Activated CD4-positive, alpha-beta T cell treated with anti-CD3 and anti-CD28 coated beads for 48 hours (primary cell): ENCODE measurements at places on chromosomes 11 and 22.

- no peak for DNase-seq
Measured at GRCh38 chr11:34909955-34910354, 6.2 kb downstream of the APIP start.

- no peak for DNase-seq
Measured at GRCh38 chr22:33357981-33358399, 299.8 kb upstream of the SYN3 start.

DNA sequence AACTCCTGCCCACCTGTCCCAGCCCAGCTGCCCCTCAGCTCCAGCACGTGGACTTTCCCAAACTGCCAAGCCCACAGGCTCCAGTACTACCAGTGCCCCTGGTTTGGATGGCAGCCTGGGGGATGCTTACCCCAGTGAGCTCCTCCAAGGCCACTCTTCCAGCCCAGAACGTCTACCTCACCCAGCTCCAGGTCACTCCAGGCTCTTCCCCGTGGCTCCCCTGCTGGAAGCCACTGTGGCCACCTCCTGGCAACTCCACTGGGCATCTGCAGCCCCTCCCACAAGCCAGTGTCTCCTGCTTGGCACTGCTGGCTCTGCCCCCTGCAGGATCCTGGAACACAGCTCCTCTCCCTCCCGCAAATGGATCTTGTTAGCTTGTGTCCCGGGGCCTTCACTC is 29.3 kb downstream of the LMO1 start:
- DNase-seq = no peak

DNA sequence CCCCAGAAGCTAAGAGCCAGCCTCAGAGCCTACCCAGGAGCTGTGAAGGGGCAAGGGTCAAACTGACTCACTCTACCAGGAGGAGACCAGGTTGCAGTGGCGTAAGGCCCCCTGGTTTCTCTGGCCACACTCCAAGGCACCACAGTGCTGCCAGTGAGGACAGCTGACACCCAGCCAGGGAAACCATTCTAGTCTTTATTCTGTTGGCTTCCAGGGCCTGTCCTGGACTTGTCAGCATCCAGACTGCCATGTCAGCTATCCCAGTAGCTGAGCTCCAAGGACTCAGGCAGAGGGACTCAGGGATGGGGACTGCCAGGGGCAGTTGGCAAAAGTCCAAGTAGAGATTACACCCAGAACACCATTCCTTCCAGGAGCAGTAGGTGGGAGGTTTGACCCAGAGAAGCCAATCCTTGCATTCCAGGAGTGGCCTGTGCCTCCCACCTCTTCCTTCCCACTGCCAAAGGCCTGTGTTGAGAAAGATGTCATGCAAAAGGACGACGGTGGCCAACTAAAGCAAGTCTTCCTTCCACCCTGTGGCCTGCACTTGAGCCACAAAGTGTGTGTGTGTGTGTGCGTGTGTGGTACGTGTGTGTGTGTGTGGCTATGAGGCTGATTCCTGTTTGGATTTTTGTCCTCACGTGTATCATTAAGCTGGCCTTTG is 3.6 kb upstream of the MAPK8IP1 start:
- DNase-seq = no peak

DNA sequence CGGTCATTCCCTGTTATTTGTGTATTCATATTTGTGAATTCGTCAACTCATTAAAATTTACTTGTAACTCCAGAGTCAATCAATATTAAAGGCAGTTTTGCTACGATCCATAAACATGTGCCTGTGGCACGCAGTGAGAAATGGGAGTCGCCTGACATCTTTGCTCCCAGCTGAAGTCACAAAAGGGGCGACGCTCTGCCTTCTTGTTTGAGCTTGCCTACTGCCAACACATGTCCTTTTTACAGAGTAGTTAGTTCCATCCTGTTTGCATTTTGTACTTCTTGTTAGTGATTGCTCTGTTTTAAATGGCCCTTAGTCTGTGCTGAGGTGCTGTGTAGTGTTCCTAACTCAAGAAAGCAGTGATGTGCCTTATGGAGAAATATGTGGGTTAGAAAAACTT is 305.3 kb downstream of the ETS1 start:
- no peak for DNase-seq

- DNase-seq = no peak
Measured at GRCh38 chr11:119481667-119482400, 58.9 kb upstream of the THY1 start.

DNA sequence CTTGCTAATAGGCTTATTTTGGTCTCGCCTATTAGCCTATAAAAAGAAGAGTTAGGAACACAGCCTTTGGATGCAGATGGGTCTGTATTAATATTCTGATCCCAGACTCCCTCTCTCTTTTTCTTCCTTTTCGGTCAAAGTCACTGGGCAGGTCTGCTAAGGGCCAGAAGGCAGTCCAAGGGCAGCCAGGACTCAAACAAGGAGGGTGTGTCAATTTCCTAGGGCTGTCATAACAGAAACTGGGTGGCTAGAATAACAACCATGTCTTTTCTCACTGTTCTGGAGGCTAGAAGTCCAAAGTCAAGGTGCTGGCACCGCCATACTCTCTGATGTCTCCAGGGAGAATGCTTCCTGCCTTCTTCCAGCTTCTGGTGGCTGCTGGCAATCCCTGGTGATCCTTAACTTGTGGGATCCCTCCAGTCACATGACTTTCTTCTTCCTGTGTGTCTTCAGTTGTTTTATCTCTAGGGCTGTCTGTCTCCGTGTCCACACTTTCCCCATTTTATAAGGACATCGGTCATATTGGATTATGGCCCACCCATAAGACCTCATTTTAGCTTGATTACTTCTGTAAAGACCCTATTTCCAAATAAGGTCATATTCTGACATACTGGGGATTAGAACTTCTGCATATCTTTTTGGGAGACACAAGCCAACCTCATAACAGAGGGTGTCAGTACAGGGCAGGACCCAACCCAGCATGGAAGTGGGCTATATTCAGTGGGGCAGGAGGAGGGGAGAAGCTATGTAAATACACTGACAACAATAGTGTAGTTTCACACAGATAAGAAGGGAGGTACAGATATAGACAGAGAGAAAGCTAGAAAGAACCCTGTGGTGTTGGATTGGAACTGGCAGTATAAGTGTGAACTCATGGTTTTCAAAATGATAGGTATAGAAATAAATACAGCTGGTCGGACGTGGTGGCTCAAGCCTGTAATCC is 5.9 kb upstream of the CSF2RB start:
- DNase-seq = no peak

DNA sequence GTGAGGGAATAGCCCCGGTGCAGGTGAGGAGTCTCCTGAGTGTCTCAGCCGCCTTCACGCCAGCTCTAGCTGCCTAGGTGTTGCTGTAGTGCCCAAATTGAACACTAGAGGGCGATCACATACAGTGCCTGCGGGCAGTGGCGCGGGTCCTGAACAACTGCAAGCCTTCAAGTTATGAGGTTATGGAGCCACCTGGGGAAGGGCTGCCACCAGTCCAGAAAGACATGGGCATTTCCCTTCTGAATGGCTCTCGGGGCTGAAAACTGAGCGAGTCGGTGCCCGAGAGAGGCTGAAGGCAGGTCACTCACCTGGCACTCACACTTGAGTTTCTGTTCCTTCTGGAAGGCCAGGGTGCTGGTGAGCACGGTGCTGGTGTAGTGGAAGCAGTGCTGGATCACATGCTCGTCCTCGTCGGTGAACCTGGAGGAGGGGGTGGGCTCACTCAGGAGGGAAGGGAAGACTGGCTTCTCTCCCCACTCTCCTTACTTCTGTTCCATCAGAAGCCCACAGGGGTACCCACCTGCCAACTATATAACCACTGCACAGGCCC is 88.4 kb downstream of the PDE2A start:
- DNase-seq = peak; percentile 73

DNA sequence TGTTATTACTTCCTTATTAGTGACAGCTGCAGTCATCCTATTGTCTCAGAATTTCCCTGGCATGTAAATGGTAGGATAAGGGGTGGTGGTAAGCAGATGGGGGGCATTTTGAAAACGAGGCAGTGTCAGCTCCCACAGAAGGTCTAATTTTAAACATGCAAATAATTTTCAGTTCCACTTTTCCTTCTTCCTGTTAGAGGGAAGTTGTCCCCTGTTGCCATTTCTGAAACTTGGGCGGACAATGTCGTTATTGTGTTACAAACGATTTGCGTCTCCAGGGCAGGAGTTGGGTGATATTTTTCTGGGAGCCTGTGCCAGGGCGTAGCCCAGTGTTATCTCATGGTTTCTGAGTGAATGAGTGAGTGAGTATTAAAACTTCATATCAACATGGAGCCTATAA is 7.4 kb downstream of the PTPRJ start:
- no peak for DNase-seq

DNA sequence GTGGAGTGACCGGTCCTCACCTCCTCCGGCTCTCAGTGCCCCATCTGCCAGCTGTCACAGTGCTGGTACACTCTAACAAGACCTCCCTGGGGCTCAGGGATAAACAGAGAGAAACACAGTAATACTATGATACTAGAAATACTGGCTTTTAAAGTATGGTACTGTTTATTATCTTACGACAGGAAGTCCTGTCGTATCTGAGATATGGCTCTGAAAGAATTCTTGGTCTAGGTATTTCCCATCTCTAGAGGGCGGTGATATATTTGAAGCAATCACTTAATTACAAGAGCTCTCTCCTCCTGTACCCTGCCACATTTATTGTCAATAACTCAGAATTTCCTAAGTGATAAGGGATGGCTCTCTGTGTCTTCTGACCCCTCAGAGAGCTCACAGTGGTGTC is 119.1 kb downstream of the RRM1 start:
- no peak for DNase-seq

- DNase-seq = no peak
Measured at GRCh38 chr11:101169944-101170343, 40.3 kb upstream of the PGR start.

DNA sequence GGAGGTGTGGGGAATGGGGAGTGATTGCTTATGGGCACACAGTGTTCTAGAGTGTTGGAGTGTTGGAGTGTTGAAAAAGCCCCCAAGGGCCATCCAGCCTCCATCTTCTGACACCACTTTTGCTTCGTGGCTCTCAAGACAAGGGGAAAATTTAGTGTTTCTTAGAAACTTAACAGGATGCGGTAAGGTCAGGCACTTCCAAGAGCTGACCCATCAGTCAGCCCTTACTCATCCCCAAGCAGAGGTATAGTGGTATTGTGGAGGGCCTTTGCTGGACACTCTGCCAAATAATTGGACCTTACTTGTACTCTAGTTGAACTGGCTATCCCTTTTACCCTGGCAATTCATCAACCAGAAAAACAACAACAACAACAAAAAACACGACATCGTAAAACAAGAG is 14.8 kb upstream of the ALDH3B2 start:
- no peak for DNase-seq

GRCh38 chr11:17572791-17573460 is 25.9 kb downstream of the OTOG start:
- DNase-seq = no peak

DNA sequence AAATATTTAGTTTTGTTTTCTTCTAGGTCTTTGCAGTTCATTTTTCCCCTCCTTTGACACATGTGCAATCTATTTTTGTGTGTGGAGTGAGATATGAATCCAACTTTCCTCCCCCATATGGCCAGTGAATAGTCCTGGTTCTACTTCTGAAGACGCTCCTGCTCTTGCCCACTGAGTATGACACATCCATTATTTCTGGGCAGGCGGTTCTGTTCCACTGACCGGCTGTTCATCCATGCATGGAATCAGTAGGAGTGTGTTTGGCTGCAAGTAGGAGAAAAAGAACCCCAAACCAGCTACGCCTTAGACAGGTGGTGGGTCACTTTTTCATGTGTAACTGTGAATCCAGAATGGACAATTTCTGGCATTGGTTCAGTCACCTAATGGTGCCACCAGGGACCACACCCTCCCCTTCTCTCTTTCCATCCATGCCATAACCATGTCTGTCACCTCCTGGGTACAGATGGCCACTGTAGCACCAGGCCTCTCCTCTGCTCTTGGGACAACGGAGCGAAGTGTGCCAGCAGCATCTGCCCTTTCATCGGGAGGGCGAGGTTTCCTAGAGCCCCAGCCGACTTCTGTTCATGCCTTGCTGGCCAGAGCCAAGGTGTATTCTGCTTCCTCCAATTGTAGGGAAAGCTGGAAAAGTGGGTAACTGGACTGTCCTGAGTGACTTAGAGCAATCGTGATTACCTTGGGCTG is 67.4 kb upstream of the SLC22A12 start:
- DNase-seq = no peak

DNA sequence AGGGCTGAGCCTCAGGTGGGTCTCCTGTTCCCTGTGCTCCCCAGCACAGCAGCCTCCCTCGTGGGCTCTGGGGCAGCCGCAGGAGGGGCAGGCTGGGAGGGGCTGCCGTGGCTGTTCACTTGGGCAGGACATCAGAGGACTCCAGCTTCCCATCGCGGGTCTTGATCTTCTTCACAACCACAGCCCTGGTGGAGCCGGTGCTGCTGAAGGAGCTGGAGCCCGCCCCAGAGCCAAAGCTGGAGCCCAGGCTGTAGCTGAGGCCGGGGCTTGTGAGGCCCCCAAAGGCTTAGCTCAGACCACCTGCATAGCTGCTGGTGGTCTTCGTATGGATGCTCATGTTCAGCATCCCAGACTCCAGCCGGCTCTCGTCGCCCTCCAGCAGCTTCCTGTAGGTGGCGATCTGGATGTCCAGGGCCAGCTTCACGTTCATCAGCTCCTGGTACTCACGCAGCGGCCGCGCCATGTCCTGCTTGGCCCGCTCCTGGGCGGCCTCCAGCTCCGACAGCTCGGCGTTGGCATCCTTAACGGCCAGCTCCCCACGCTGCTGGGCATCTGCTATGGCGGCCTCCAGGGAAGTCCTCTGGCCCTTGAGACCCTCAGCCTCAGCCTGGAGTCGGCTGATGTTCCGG is 126.1 kb downstream of the NECTIN1 start:
- no peak for DNase-seq

DNA sequence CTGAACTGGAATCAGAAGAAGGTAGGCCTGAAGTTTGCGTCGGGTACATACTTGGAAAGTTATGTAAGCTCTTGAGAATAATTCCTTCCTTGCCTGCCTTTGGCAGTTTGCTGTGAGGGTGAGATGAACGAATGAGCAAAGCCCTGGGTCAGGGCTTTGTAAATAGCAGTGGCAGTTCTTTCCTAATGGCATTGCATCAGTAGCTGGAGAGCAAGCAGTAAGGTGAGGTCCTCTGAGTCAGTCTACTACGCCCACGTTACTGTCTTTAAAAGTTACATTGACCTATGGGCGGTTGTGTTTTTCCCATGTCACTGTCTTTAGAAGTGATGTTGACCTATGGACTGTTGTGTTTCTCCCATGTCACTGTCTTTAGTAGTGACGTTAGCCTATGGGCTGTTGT is 179.1 kb upstream of the E2F8 start:
- no peak for DNase-seq

GRCh38 chr11:130671801-130672700 is 223.6 kb downstream of the ADAMTS15 start:
- DNase-seq = no peak

DNA sequence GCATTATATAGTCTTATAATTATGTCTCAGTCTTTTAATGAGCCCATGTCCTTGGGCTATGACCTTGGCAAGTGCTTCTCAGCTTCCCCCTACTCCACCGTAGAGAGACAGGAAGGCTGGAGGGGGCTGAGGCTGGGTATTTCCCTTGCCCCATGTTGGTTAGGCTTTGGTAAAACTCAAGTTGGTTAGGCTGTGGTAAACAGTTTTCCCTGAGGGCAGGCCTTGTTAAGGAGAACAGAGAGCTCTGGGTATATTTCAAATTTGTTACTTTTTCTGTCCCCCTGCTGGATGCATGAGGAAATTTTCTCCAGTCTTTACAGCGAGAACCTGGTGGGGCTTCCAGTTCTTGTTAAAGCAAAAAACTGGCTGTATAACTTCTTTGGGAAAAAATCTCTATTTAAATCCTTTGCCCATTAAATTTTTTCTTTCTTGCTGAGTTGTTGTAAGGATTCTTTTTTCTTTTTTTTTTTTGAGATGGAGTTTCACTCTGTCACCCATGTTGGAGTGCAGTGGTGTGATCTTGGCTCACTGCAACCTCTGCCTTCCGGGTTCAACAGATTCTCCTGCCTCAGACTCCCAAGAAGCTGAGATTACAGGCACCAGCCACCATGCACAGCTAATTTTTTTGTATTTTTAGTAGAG is 12.2 kb upstream of the DCHS1 start:
- no peak for DNase-seq
